ENCODE measurements at places on chromosomes 16 and 17. TPM values are rescaled to one million over a fixed set of nuclear protein-coding genes. Genes with fewer than 3 reads are reported as not detected.

The TEKT5 gene
- total RNA-seq: not detected

- DNase-seq: no peak
These were observed 14.6 kb downstream of the MYO15A start for GRCh38 chr17:18122990-18123753.

GRCh38 chr17:39754958-39755553, 17.3 kb downstream of the GRB7 start:
- no peak for DNase-seq

GRCh38 chr16:28321700-28322411, 29.5 kb downstream of the SBK1 start:
- DNase-seq: peak; percentile 36

- DNase-seq: no peak
These were observed 667 bp downstream of the PSMD3 start for GRCh38 chr17:39981207-39981741.

DNA sequence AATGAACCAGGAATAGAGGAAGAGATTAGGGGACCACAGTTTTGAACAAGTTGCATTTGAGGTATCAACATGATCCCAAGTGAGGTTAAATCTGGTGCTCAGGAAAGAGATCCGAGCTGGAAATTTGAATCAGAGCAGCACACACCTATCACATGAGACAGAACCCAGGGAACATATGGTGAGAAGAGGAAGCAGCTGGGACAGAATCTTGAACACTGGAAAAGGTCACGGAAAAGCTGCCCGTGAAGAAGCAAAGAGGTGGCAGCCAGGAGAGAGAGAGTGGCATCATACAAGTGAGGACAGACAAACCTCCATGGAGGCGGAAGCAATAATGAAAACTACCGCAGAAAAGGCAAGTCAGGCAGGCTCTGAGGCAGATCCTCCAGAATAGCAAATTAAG, 36.1 kb downstream of the USP31 start:
- DNase-seq: no peak

DNA sequence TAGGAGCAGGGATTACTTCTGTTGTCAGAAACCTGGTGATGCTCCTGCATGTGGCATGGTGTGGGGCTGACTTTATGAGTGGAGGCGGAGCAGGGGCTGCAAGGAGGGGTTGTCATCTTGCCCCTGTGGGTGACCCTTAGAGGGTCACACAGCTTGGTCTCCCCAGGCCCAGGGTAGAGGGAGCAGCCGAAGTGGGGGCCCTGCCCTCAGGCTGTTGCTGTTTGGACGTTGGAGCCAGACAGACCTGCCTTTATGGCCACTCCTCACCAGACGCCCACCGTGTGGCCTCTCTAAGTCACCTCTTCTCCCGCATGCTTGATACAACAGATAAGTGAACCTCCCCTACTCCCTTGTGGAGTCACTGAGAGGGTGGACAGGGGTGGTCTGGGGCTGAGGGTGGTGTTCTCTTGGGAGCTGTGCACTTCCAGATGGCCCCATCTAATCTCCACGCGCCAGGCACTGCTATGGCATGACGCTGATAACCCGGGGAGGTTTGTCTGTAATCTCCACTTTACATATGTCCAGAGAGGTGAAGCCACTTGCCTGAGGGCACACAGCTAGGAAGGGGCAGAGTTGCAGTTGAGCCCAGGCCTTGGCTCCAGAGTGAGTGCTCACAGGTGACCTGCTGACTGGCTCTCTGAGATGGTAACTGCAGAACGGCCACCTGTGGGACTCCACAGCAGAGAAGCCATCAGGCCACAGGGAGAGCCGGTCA, 10.0 kb downstream of the MAP2K3 start:
- no peak for DNase-seq

DNA sequence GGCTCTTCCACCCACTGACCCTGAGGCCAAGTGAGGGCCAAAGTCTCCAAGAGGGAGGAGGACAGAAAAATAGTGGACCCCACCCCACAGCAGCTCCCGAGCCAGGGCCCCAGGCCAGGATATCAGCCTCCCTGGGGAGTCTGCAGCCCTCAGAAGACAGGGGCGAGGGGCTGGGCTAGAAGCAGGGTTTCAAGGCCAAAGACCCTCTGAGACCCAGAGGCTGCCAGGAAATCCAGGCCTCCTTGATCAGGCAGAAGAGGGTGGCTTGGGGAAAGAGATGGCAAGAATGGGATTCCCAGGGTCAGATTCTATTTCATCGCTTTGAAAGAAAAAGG, 156.1 kb downstream of the ZNF423 start:
- no peak for DNase-seq

The PLEKHH3 gene
- 0.57 TPM for total RNA-seq

DNA sequence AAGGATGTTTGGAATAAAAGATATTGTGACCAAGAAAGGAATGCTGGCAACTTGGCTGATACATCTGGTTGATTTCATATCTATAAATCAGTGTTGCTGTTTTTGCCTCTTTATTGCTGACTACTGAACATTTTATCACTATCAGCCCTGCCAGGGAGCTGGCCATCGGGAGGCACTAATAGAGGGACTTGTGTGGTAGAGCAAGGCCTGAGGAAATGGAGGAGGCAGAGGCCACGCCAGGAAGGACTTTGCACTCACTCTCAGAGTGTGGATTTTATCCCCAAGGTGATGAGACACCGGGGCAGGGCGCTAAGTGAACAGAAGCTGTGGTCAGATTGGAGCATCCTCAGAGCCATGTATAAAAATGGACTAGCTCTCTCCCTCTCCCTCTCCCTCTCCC, 9.3 kb upstream of the CYB561 start:
- DNase-seq: no peak

The MYH13 gene
- total RNA-seq: not detected

The ZNF598 gene
- total RNA-seq: 82.0 TPM

- peak; percentile 49 for DNase-seq
These were observed 45.9 kb downstream of the SOCS3 start for GRCh38 chr17:78313735-78314648.

GRCh38 chr17:56570199-56570598, 23.3 kb upstream of the NOG start:
- DNase-seq: no peak

The SCIMP gene
- total RNA-seq: not detected

The CLEC18C gene
- total RNA-seq: 0.39 TPM

The GALR2 gene
- 14.5 TPM for total RNA-seq

The GSDMA gene
- total RNA-seq: 0.53 TPM

- peak; percentile 63 for DNase-seq
These were observed 46.7 kb downstream of the RNF157 start for GRCh38 chr17:76193591-76193990.

The IRF8 gene
- 37.8 TPM for total RNA-seq

- peak; percentile 28 for DNase-seq
These were observed 5.2 kb upstream of the LIG3 start for GRCh38 chr17:34974794-34975785.

GRCh38 chr16:5971924-5972323, 874.3 kb upstream of the EEF2KMT start:
- no peak for DNase-seq

- DNase-seq: no peak
These were observed 142.4 kb downstream of the TOX3 start for GRCh38 chr16:52404546-52404945.

DNA sequence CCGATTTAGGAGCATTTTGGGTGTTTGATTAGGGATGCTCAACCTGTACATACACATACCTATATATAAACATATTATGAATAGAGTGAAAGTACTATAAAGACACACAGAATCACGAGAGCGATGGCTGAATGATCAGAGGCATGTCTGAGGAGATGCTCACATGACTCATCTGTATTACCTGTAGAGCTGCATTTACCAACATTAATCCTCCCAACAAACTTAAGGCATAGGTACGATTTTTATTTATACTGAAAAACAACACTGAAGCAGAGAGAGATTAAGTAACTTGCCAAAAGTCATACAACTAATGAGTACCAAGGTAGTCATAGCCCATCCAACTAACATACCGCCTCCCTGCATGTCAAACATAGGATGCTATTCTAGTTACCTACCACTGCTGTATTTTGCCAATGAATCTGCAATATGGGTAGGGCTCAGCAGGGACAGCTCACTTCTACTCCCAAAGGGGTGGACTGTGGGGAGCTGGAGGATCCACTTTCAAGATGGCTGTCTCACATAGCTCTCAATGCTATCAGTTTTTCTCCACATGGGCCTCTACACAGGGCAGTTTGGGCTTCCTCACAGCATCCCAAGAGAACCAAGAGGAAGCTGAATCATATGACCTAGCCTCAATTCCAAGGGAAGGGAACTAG, 7.3 kb downstream of the CYB5D1 start:
- DNase-seq: no peak

DNA sequence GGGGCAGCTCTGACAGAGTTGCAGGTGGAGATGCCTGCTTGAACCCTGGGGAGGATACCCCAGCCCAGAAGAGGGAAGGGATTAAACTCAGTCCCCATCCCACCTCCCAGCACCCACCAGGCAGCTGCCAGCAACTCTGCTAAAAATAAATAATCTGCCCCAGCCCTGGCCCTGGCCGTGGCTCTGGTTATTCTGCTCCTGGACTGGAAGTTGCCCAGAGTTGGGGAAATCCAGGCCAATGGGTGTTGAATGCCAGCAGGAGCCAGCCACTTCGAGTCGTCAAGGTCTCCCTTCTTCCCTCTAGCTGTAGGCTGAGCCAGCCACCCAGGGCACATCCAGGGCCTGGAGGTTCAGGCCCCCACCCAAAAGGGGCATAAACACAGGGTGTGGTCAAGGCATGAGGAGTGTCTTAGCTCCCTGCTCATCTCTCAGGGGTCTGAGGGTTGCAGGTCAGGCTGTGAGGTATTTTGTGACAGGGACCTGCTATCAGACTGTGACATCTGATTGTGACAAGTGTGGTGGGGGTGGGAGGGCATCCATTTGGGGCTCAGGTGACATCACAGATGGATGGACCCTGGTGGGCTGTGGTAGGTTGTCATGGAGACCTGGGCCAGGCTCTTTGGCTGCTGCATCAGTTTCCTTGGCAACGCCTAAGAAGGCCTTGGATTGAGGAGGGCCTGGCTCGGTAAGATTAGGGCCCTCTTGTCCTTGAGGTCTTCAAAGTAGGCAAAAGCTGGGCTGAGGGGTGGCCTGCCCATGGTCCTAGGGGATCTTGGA, 1.0 kb upstream of the RRAD start:
- no peak for DNase-seq

- DNase-seq: no peak
These were observed 164.3 kb downstream of the RBFOX3 start for GRCh38 chr17:79446399-79447009.

- no peak for DNase-seq
These were observed 16.5 kb upstream of the CMTM4 start for GRCh38 chr16:66713076-66713475.

DNA sequence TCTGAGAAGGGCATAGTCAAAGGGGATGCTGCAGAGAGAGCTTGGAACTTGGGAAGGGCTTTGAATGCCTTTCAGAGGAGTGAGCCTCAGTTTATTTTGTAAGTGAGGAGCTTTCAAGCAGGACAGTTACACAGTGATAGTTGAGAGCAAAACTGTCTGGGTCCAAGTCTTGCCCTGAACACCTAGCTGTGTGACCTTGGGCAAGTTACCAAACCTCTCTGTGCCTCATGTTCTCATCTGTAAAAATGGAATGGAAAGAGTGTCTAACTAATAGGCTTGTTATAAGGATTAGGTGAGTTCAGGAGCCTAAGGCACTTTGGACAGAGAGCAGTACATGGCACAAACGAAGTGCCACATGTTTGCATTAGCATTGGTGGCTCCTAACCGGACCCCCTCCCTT, 27.0 kb upstream of the TAC4 start:
- no peak for DNase-seq

DNA sequence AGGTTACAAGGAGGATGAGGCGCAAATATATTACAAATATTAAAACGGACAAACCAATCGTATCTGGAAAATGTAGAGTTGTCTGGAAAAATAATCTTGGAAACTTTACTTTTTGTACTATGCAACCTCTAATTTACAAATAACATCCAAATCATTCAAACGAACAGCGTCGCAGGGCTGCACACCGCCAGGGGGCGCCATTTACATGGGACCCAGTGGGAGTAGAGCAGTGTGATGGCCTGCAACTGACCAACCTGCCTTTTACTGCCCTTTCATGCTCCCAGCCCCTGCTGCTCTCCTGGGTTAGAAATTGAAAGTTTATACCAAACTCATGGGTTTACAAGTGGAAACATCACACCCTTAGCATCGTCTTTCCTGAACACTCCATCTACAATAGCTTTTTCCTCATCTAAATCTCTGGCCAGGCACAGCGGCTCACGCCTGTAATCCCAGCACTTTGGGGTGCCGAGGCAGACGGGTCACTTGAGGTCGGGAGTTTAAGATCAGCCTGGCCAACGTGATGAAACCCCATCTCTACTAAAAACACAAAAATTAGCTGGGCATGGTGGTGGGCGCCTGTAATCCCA, 10.0 kb downstream of the PITPNC1 start:
- peak; percentile 47 for DNase-seq

GRCh38 chr16:87463722-87464690, 28.8 kb downstream of the ZCCHC14 start:
- DNase-seq: no peak

The PYY gene
- not detected for total RNA-seq

GRCh38 chr16:30136971-30137605, 14.1 kb upstream of the MAPK3 start:
- no peak for DNase-seq

DNA sequence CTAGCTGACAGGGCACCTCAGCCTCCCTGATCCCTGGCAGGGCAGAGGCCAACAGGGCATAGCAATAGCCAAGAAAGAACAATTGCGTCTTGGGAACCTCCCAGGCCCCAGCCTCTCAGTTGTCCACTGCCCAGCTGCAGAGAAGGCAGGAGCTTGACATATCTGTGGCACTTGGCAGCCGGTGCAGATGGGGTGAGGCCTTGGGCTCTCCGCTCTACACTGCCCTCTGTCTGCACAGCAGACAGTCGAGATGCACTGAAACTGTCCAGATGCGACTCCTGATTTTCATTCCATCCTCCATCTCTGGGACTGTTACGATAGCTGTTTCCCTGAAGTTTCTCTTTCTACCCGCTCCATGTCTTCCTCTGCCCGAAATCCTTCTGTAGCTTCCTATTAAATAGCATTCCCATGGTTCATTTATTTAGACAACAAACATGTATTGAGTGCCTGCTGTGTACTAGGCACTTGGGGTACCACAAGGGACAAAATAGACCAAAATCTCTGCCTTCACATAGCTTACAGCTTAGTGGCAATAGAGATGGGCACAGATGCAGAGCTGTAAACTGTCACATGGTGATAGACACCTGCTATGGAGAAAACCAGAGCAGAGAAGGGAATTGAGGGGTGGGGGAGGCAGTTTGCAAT, 3.3 kb downstream of the POLR3E start:
- peak; percentile 45 for DNase-seq

DNA sequence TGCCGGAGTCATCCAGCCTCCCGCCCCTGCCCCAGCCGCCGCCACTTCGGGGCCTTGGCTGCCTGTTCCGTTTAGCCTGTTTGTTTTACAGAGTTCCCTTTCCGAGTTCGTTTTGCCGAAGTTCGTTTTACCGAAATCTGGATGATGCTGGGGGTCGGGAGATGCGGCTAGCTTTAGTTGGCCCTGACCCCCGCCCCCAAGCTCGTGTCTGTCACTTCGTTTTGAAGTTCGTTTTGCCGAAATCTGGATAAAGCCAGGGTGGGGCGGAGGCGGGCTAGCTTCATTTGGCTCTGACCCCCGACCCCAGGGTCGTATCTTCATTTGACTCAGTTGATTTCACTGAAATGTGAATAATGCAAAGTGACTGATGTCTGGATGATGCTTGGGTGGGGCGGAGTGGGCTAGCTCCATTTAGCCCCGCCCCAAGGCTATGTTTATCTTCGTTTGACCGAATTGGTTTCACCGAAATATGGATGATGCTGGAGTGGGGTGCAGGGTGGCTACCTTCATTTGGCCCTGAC, 591 bp downstream of the PSMD7 start:
- peak; percentile 28 for DNase-seq
